Stimulated activated CD4-positive, alpha-beta T cell treated with anti-CD3 and anti-CD28 coated beads, Interleukin-4, amount 100 ng/mL, for 24 hours (primary cell): ENCODE measurements at places on chromosomes 5 and 9.

DNA sequence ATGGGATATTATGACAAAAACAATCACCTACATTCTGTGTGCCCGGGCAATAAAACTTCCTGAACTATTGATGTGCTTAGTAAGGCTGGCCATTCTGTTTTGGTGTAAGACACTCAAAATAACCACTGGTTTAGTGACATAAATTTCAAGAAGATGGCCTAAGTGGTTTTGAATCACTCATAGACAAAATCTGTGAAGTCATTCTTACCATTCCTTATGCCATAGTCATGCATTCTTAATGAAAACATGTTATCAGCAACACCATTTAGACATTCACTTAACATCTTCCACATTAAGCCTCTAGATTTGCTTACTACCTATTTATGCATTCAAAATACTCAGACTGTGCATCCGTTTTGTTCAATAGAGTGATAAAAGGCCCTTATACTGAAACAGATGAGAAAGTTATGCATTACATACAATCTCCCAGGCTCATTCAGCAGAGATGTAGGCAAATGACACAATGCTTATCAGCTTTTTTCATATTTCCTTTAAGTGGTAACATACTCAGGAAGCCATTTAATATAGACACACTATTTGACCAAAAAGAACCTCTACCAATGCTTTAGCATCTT lies 848.8 kb upstream of the DMAC1 start:
- DNase-seq: no peak

DNA sequence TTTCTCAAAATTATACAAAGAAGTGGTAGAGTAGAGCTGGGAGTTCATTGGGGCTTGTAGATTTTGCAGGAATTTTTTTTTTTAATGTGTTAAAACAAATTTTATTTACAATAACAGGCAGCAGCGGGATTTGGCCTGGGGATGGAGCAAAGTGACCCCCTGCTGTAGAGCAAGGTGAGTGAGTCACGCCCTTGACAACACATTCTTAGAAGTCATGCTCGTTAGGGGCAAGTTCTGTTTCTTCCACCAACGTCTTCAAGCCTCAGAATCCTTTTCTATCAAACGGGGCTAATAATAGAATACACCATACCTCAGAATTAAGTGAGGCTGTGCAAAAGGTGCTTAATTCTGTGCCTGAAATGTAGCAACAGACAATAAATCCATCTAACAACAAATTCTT lies 1.1 kb upstream of the ANKDD1B start:
- no peak for DNase-seq

- no peak for DNase-seq
Observed at GRCh38 chr9:81652058-81652687, 37.2 kb downstream of the TLE1 start.

GRCh38 chr5:68444048-68444447 lies 228.5 kb downstream of the PIK3R1 start:
- no peak for DNase-seq

GRCh38 chr5:167886196-167886595 lies 405.2 kb upstream of the WWC1 start:
- no peak for DNase-seq
